ENCODE measurements at places on chromosomes 2 and 18.

GRCh38 chr2:233264667-233265066 is 13.2 kb downstream of the ATG16L1 start:
- no peak for DNase-seq

DNA sequence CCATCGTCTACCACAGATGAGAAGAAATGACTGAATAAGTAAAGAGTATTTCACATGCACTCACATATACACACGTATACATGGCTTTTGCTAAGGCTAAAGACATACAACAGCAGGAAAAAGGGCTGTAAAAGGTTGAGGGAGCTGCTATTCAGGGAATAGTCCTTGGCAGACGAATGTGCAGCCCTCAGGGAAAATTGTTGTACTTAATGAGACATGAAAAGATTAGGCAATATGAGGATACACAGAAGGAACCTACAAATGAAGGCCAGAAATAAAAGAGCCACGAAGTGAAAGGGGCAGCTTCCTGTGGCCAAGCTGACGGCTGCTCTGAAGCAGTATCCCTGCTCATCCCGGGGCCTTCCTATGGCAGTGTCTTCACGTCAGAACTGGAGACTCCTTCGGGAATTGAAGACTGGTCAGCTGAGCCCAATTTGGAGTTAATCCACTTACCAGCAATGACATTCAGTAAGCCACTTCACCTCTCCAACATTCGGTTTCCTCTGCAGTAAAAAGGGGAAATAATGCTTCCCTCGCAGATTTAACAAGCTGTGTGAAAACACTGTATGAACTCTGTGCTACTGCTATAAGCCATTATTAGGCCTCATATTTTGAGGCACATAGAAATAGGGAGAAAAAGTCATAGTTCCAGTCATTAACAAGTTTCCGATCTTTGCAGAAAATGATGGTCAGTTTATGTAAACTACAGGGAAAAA is 221.8 kb downstream of the STK39 start:
- DNase-seq, result no peak

DNA sequence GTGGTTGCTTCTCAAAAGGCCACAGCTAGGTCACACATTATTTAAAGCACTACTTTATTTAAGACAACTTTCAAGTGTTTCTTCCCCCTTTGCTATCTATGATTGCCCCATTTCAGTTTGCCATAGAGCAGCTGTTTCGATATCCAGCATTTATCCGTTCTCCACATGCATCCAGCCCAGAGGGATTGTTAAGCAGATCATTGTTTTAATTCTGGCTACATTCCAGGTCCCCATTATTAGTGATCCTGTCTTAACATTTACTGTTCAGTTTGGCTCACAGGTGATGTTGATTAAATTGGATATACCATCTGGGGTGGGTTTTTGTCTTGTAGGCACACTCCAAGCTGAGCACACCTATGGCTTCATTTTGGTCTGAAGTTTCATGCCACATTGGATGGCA is 638.7 kb downstream of the ZEB2 start:
- DNase-seq, result no peak

DNA sequence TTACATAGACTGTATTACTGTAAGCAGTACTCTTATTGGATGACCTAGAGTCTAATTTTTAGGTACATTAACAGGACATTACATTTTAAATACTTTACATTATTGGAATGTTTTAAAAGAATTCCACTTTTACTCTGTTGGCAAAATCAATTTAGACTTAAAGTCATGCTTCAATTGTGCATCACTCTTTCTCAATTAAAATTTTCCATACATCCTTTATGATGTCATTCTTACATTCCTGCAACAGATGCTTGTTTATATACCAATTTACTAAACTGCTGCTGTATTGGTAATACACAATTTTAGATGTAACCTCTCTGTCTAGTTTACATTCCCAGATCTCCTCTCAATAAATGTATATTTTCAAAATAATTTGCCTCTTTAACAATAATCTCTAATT is 440.1 kb downstream of the ZEB2 start:
- no peak for DNase-seq

DNA sequence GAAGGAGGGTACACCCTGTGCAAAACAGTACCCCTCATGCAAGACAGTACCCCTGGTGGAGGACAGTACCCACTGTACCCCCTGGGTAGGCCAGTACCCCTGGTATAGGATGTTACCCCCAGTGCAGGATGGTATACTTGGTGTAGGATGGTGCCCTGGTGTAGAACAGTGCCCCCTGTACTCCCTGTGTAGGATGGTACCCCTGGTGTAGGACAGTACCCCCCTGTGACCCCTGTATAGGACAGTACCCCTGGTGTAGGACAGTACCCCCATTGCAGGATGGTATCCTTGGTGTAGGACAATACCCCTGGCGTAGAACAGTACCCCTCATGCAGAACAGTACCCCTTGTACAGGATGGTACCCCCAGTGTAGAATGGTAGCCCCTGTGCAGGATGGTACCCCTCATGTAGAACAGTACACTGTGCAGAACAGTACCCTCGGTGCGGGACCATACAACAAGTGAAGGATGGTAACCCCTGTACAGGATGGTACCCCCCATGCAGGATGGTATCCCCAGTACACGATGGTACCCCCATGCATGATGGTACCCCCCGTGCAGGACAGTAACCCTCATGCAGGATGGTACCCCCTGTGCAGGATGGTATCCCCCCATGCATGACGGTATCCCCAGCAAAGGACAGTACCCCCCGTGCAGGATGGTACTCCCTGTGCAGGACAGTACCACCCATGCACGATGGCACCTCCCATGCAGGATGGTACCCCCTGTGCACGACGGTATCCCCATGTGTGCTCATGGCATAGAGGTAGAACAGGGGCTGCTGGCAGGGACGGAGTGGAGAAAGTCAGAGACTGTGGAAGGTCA is 248.0 kb downstream of the DCDC2C start:
- DNase-seq, result no peak

GRCh38 chr2:5693287-5694201 is 1.4 kb downstream of the SOX11 start:
- no peak for DNase-seq

- DNase-seq, result no peak
Measured at GRCh38 chr2:193946806-193947205, 1710.2 kb upstream of the SLC39A10 start.

GRCh38 chr2:231563378-231563961 is 29.2 kb upstream of the TEX44 start:
- peak; percentile 36 for DNase-seq
